Activated naive CD8-positive, alpha-beta T cell treated with anti-CD3 and anti-CD28 coated beads, Interleukin-2, amount 50 U/mL, for 16 hours (primary cell): ENCODE measurements at places on chromosomes 3 and 15.
A peak's percentile ranks its signal among the peaks of the same experiment; 100 is the strongest.

DNA sequence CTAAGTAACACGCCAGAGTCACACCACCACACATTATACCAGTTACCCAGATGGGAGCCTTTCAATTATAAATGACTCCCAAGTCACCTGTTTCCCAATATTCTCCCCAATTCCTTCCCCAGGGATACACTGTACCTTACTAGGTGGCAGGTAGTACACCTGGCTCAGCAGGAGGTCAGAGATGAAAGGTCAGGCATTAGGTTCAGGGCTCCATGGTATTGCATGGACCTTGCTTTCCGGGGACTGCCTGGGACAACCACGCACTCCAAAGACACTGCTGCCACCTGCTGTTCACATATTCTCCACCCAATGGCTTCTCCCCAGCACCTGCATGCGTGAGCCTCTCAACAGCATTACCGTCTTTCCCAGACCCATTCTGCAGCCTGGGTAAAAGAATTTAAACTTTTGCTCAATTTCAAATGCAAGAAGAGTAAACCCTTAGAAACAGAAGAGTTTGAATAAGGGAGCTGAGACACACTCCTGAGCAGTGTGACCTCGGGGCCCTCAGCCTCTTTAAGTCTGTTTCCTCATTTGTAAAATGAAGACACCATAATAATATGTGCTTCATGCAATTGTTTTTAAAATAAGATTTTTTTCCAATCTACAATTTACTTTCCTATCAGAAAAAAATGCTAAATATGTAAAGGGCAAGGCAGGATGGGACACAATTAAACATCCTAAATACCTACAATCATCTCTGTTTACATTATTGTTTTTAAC lies 28.0 kb upstream of the LACTB start:
- peak; percentile 41 for DNase-seq

- no peak for DNase-seq
Measured at GRCh38 chr15:94487635-94488034, 256.3 kb downstream of the MCTP2 start.

DNA sequence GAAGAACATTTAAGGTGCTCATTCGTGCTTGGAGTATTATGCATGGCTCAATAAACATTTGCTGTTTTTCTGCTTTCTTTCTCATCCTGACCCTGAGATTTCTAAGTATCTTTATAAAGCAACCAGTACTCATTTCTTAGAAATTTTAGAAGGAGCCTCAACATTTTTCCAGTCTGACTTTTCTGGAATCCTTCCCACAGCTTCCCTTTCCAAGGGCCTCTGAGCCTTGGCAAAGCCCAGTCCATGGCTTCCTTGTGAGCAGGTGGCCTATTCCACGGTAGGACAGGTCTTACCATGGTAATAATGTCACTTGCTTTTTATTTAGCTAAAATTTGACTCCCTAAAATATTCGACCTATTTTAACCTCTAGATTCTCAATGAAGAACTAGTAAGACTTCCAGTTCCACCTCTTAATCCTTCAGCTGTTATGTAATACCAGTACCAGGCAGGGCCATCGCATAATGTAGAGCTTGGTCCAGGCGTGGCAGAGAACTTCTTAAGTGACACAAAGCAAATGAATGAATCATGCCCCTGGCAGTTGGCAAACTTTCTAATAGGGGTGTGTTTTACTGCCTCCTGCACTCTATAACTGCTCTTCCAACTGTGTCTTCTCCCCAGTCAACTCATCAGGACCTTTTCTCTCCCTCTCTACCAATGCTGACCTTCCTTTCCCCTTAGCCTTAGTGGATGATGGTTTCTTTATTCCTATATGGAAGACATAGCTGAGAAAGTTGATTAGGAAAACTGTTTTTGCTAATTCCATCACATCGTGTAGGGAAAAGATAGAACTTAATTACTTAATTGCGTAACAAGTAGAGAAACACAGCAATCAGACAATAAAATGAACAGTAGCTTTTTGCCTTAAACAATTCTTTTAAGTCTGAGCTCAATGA lies 894 bp upstream of the TM4SF4 start:
- no peak for DNase-seq

GRCh38 chr3:2513986-2514385 lies 415.3 kb downstream of the CNTN4 start:
- no peak for DNase-seq

DNA sequence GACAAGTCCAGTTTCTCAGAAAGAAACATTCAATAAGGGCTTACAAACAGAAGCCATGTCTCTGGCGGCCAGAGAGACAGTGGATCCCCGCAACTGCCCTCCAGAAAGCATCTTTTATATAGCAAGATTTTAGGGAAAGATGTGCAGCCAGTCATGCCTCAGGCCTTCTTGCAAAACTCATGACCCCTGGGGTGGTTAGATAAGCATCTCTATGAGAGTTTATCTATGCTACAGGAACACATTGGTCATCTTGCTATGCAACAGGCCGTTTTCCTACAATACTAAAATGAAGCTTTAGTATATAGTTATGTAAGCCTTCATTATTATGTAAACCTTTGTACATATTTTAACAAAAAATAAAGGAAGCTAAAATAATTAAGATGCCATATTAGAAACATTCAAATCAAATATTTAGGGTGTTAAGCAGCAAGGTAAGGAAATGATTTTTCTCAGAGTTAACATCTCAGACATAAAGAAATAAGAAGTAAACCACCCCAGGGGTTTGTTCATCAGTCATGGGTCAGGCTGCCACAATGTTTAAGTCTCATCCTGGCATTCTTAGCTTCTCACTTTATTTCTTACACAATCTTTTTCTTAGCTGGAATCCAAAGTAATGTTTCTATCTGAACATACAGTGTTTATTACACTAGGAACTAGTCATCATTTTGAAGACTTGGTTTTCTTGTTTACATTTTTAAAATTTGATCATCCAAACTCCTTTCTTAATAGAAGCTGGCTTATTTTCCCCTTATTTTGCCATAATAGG lies 6.3 kb upstream of the FSIP1 start:
- no peak for DNase-seq
